ENCODE measurements at places on chromosomes 3 and 15.

GRCh38 chr15:77144026-77144425 lies 73.1 kb upstream of the TSPAN3 start:
- DNase-seq, result no peak

DNA sequence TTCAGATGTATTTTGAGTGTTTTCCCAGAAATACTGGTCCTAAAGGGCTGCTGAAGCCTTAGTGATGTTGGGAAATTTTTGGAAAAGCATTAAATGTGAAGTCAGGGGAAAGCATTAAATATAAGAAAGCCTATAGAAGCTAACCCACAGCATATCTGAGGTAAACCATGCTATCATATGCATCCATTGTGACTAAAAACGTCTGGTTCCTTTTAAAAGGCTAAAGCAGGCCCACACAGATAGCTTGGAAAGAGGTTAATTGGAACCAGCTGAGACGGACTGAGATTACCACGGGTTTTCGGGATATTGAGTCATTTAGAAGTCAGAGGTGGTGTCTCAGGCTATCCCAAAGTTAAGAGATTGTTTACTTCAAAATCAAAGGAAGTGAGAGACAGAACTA lies 78.2 kb downstream of the CYP19A1 start:
- DNase-seq, result no peak

DNA sequence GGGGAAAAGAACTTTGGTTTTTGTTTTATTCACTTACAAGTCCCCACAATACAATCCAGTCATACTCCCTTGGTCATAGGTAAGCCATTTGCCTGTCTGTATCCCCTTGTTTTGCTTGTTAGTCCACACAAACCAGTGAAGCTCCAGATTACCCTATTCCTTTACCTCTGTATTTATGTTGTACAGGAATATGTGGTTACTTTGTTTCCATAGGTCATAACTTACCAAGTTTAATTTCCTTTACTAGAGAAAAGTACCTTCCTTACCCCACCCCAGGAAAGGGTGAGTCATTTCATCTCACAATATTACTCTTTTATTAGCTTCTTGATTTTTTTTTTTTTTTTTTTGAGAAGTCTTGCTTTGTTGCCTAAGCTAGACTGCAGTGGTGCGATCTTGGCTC lies 113.4 kb upstream of the LRRFIP2 start:
- no peak for DNase-seq

DNA sequence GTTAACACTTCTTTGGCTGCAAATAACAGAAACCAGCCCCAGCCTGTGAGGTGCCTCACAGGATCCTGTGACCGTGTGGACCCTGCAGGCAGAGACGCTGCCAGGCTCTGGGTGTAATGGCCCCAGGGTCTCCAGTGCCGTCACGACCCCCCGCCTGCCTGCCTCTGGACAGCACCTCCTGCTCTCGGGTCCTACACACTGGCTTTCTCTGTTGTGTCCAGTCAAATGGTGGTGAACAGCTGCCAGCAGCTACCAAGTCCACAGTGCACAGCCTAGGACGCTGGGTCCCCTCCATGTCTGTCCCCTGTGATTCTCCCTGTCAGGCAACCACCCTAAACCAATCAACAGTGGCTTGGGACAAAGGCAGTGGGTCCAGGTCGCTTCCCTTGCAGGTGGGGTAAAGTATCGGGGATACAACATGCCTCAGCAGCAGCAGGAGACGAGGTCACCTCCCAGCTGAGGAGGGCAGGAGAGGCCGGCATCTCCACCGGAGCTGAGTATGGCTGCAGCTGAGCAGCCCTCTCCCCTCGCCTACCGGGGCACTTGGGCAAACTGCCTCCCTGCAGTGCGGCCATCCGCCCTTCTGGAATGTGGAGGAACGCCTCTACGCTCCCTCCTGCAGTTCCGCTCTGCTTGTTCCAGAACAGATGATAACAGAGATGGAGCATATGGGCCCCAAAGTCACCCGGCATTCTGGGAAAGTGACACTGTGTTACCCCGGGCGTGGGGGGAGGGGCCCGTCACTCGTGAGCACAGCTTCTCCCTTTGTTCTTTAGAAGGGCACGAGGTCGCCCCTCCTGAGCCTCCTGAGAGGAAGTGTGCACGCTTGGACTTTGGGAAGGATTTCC lies 21.1 kb upstream of the SKOR1 start:
- no peak for DNase-seq

GRCh38 chr3:11154953-11155325 lies 646 bp downstream of the HRH1 start:
- DNase-seq, result no peak

- DNase-seq, result no peak
These were observed 246.5 kb upstream of the GOLIM4 start for GRCh38 chr3:168341956-168342936.

DNA sequence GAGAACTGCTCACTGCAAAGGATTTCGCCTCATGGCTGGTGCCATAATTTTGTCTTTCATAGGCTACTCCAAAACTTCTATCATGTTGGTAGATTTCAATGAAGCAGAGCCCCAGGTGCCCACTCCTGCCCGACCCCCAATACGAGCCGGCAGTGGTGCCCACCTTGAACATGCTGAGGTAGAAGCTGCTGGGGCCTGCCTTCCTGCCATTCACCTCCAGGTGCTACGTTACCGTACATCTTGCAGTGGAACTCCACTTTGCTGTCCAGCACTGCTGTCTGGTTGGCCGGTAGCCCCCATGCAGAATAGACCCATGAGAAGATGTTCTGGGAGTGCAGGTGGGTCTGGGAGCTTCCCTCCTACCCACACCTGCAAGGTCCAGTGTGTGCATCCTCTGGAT lies 502.8 kb upstream of the TBL1XR1 start:
- DNase-seq, result no peak

DNA sequence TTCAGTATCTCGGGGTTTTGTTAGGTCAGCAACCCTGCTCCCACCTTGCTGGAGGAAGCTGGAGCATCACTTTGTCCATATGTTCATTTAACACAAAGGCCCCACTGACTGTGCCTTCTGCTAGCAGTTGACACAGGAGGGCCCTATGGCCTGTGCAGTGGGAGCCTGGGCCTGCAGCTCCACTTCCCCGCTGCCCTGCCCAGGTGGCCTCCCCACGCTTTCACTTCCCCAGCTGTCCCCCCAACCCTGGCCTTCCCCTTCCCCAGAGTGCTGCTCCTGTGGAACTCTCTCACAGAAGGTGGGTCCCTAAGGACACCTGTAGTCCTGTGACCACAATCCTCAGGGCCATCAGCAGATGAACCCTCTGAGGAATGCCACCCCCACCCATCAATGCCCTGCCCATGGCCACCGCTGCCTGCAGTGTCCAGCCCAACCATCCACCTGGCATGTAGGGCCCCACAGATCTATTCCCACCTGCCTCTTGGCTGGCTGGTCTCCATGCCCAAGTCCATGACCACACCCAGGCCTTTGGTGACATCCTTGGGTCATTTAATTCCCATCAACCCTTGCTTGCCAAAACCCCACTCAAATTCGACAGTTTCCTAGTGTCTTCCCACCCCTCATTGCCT lies 13.5 kb downstream of the TBC1D21 start:
- no peak for DNase-seq

DNA sequence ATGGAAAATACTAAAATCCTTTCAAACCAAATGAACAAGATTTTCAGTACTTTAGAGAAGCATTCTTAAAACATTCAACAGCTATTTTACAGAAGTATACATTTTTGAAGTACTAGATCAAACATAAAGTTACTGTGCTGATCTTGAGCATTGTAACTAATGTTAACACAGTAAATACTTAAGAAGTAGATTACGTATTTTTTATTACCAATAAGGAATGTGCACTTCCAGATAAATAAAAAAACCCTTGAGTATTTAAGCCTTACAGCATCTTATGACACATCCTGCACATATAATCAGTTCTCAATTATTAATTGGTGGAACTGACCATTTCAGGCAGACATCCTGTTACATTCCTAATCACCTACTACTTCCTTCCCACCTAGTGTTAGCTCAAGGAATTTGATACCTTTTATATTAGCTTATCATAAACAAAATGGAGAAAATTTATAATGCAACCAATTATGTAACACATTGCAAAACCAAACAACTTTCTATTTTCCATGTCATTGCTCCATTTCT lies 32.8 kb downstream of the COPS2 start:
- no peak for DNase-seq

GRCh38 chr3:8561370-8561769 lies 59.7 kb downstream of the LMCD1 start:
- DNase-seq, result no peak

DNA sequence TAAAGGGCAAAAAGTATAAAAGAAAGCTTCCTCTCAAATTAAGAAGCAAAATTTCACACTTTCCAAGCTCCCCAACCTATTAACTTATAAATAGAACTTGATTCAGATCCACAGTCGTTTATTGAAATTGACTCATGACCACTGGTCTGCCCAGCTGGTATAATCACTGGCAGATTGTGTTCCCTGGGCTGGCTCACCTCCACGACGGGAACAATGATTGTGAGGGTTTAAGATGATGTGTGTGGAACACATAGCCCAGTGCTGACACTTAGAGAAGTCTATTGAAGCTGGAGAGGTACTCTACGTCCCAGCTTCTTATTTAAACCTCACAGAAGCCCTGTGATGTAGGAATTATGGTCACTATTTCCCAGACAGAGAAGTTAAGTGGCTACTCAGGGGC lies 90.4 kb downstream of the MB21D2 start:
- no peak for DNase-seq

DNA sequence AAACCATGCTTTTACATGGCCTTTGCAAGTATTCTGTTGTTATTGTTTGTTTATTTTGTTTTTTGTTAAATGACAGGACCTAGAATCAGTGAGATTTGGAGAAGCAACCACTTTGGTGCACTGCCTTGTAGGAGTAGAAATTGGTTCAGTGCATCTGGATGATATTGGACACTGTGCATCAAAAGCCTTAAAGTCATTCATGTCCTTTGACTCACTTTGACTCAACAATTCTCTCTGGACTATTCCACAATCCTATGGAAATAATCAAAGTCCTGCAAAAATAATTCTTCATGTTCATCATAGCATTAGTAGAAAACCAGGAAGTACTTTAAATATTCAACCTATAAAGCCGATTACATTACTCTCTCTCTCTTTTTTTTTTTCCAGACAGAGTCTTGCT lies 224.8 kb downstream of the ABHD5 start:
- no peak for DNase-seq

- DNase-seq, result no peak
These were observed 25.5 kb upstream of the PRR23E start for GRCh38 chr3:127167315-127168043.

DNA sequence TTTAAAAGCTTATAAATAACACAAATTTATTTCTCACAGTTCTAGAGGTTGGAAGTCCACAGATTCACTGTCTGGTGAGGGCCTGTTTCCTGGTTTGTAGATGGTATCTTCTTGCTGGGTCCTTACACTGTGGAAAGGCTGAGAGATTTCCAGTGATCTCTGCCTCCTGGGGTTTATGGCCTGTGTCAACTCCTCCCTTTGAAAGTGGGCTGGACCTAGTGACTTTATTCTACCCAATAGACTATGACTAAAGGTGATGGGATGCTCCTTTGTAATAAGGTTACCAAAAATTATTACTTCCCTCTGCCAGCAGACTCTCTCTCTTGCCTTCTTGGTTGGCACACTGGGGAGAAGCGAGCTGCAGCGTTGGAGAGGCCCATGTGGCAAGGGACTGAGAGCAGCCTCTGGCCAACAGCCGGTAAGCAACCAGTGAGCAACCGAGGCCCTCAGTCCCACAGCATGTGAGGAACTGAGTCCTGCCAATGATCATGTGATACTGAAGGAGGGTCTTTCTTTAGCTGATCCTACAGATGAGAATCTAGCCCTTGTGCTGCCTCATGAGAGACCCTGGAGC lies 14.0 kb upstream of the COPG1 start:
- no peak for DNase-seq

DNA sequence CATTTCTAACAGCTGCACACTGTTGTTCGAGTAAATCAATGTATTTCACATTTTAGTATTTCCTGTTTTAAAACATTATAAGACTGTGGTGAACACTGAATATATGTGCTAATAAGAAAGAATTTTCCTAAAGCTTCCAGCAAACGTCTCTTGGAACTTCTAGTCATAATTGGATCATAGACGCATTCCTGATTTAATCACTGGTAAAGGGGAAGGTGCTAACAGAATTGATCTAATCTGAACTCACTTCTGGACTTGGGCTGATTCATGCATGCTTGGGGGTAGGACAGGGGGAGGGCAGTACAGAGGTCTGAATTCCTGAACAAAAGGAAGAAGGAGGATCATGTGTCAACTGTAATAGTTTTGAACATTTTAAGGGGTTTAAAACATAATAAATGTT lies 7.3 kb upstream of the LEKR1 start:
- DNase-seq, result no peak

DNA sequence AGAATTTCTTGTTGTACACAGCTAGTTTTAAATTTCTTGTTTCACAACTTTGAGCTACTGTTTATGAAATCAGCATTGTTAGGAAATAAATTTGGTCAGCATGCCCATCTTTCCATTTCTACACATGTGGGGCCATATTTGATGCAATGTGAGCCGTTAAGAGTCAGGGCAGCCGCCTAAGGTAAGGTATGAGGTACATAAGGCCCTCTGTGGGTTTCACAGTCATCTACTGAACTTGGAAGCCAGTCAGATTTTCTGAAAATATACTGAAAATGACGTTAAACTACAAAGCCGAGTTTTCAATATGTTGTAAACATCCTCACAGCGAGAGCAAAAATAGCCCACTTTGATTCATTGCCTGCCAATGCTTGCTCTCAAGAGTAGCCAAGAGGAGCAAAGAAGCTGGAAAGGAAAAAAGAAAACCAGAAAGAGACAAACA lies 94.7 kb upstream of the PDZRN3 start:
- no peak for DNase-seq

DNA sequence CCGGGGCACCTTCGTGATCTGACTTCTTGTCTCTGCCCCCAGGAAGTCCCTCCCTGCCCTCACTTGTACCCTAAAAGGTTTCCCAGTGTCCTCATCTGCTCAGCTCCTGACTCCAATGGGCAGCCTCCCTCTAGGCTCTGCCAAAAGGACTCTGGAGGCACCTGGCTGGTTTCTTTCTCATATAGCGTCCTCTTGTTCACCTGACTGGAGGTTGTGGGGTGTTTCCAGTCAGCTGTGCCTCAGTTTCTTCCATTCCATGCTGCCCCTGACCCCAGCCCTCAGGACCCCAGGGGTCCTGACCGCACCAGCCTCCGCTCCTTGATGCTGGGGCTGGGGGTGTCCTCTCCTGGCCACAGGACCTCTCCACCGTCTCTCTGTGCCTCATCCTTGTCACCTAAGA lies 2.5 kb downstream of the PRR23E start:
- DNase-seq, result no peak

DNA sequence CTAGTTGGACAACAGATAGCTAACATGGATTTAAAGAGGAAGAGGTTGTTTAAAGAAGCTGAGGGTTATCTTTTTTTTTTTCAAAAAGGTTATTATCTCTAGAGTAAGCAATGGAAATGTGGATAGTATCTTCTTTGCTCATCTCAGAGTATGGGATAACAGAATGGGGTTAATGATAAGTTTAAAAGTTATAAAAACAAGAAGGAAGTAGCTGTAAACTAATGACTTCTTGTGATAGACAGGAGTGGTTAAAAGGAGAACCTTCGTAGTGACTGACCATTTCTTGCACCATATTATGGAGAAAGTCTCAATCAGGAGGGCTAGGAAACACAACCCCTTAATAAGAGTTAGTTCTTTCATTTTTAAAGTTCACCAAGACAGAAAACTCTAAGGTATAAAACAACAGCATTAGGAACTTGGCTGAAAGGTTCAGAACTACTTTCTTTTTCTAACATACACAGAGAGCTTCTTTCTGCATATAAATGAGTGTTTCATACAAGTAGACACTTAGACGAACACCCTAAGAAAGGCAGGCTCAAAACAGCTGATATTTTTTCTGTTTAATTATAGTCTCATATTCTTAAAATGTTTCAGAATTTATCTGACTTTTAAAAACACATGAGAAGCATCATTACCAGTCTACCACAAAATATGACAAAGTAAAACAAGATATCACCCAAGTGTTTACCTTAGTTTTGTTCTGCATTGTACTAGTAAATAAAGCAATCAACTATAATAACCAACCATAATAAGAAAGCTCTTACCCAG lies 140.0 kb downstream of the MEIS2 start:
- DNase-seq, result no peak
